ENCODE measurements at places on chromosomes 13 and 19.

DNA sequence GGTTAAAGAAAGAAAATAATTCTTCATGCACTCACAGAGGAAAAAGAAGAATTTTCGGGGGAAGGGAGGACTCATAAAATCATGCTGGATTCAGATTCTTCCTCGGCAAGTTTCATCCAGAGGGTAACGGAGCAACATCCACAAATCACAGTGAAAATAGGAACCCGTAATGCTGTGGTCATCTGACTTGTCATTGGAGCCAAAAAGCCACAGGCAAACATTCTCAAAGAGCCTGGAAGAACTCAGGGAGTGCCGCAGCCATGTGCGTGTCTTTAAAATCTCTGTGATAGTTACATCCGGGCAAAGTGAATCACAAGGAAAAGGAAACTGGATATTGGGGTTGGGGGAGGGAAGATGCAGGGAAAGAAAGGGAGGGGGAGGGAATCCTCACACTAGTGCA, 33.0 kb upstream of the VSTM2B start:
- no peak for DNase-seq

- DNase-seq = no peak
These were observed 67.4 kb downstream of the GGACT start for GRCh38 chr13:100520936-100521850.

GRCh38 chr19:45005787-45006186, 4.5 kb downstream of the RELB start:
- no peak for DNase-seq

DNA sequence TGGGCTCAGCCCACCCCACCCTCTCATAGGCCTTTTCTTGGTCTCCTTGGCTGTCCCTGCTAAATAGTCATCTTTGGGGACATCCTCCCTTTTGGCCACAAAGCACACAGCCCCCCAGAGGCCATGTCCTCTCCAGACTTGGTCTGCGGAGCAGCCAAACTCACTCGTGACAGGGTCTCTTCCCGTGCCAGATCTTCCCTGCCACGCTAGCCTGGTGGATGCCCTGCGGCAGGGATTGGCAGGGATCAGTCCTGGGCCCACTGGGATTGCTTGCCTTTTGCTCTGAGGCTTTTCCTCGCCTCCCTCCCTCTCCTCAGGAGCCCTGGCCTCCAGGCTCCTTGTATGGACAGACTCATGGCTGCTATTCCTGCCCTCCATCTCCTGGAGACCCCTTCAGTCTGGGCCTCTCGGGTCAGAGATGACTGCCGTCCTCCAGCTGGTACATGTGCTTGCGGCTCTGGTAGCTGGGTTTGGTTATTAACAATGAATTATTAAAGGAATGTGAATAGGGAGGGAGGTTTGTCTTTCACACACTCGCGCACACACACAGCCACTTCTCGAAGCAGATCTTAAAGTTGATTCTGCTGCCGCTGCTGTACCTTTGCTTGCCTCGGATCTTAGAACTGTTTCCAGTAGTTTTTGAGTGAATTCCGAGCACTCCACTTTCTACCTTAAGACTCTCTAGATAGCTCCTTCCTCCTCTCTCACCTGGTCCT, 45.1 kb downstream of the NFIX start:
- no peak for DNase-seq

GRCh38 chr13:99686944-99687411, 185.7 kb downstream of the TM9SF2 start:
- DNase-seq = peak; percentile 55
